ENCODE measurements at places on chromosomes 7 and 10. TPM values are rescaled to one million over a fixed set of nuclear protein-coding genes. Genes with fewer than 3 reads are reported as not detected.
A peak's percentile ranks its signal among the peaks of the same experiment; 100 is the strongest.

DNA sequence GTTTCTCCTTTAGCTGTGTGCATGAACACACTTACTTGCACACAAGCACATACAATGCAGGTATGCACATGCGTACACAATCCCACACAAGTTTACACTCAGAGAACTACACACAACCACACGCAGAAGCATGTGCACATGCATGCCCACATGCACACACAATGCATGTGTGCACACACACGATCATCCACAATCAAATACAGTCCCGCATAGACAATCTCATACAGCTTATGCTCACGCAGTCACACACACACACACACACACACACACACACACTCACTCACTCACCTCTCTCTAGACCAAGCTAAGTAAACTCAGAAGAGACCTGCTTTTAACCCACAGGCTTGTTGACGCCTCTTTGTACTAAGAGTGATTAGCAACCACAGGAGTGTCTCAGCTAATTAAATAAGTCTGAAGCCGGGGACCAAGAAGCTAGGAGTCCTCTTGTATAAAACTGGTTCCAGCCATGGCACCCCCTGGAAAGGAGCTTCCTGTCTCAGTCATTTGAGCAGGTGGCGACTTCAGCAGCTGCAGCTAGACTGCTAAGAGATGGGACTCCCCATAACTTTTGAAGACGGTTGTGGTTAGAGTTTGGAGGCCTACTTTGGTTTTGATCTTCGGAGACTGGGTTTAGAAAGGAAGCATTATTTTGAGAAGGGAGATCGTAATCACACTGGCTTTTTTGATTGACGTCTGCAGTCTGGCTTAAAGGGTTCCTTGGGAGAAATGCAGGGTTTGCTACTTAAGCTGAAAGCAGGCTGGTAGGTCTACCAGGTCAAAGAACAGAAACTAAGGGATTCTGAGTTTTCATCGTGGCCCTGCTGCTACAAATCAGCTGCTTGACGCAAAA, 82.3 kb upstream of the ADRB1 start:
- peak; percentile 83 for DNase-seq

- DNase-seq = peak; percentile 82
Observed at GRCh38 chr10:75187961-75188426, 22.6 kb upstream of the VDAC2 start.

DNA sequence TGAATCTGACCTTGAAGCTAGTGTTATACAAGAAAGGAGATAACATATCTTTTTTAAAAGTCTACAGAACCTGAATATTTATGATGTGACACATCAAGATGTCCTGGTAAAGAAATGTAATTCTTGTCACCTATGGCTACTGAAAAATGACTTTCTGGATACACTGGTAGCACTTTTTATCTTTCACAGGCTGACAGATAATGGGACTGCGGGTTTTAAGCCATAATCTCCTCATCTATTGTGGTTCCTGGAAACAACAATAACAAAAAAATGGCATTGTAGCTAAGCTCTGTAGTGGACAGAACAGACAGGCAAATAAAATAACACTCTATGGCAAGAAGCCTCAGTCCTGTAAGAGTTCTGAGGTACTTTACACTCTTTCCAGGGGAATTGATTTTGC, 31.6 kb upstream of the YAE1 start:
- DNase-seq = no peak

DNA sequence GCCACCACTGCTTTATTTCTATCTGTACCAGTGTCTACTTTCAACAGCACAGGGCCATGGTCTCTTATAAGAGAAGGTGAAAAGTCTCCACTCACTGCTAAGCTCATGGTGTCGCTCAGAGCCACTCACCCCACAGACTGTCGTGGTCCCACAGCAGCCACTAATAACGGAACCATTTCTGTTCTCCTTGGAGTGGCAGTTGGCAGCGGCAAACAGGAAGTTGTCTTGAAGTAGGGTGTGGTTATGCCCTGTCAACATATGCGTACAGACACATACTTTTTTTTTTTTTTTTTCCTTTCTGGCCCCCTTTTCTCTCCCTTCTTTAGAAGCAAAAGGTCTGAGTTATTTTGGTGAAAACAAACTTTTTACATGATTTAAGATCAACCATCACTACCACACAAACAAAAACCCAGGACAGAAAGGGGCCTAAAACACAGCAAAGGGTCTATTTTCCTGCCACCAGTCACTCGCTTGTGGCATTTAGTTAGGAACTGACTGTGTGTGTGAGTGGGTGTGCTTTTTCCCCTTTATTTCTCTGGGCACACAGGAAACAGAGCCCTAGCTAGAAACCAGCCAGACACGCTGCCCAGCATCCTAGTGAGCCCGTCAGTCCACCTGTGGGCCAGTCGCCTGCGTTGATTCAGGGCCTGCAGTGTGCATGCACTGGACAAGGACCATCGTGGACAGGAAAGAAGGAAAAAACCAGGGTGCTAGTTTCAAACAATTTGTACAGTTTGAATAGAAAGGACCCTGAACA, 96.7 kb upstream of the EFCAB10 start:
- DNase-seq = peak; percentile 90

GRCh38 chr7:17320657-17321056, 22.2 kb downstream of the AHR start:
- DNase-seq = no peak

DNA sequence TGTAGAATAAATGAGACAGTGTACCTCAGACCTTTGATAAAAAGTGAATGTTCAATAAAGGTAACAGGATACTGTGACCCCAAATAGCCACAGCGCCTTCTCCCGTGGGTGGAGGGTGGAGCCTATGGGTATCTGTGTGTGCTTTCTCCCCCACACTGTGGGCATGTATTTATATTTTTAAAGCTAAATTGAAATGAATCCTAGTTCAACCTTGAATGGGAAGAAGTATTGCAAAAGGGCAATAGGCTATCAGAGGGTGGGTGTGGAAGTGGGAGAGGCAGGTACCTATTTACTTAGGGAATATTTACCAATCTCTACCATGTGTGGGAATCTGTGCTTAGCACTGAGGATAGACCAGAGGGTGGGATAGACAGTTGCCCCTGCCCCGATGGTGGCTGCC, 68.9 kb downstream of the PFKFB3 start:
- DNase-seq = no peak

DNA sequence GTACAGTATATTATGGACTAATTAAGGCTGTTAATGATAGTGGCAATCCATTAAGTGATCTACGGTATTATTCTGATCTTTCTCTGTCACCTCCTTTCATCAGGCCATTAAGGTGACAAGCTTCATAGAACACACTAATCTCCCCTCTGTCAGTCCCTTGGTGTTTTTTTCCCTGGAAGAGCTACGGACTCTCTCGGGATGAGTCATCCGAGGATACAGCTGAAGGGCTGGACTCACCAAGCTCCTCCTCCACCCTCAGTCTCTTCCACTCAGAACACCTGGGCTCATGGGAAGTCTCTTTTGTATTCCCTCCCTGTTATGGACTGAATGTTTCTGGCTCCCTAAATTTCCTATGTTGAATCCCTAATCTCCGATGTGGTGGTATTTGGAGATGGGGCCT, 69.8 kb upstream of the PLXNA4 start:
- no peak for DNase-seq

GRCh38 chr10:121076776-121077715, 225.9 kb downstream of the WDR11 start:
- DNase-seq = no peak

GRCh38 chr10:31419394-31420063, 100.5 kb downstream of the ZEB1 start:
- DNase-seq = no peak

DNA sequence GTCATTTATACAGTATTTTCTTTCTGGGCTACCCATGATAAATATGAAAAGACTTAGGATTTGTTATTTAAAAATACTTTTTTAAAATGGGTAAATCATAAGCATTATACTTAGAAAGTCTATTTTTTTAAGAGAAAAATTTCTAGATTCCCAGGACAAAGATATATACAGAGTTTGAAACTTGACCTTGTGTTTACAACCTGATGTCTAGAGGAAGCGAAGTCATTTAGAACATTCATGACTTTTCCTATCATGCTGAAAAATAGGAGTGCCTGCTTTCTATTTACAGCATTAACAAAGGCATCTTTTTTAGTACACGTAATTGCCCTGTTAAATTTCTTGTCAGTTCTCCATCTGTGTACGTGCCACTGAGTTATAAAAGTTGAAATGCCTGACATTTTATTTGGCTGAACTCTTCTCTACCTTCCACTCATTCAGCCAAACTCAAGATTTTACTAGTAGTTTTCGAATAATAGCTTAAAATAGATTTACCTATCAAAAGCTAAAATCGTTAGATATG, 23.0 kb downstream of the GNAT3 start:
- no peak for DNase-seq

DNA sequence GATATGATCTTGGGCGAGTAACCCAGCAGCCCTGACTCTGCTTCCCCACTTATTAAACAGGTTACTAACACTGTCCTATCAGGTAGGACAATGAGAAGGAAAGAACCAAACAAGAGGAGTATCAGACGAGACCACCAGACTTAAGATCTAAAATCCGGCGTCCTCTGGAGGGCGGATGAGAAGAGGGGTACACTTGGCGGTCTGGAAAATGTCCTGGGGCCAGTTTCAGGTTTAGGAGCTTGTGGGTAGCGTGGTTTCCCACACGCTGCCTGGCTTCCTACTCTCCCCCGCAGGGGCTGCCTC, 635 bp downstream of the ZNF32 start:
- no peak for DNase-seq

DNA sequence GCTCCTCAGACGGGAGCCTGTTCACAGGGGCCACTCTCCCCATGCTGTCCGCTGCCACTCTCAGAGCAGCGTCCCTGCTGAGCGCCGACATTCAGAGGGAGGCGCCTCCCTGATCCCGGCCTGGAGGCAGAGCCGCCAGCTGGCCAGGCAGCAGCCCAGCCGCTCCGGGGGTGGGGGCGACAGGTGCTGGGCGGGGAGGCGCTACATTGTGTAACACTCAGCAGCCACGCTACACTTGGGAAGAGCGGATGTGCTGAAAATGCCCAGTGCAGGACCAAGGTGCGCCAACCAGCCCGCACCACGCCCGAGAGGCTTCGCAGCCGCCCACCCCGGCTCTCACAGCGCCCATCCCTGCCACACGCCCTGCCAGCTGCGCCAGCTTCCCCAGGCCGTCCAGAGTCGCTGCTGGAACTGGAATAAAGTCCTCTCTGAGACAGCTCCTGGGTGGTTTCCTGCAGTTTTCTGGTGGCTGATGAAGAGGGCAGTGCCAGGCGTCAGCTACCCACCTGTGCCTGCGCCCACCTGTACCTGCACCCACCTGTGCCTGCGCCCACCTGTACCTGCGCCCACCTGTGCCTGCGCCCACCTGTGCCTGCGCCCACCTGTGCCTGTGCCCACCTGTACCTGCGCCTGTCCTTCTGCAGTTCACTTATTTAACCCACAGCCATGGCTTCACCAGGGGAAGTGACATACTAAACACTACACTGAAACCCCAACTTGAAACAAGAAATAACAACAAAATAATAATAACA, 25.7 kb downstream of the STK32C start:
- DNase-seq = no peak

- DNase-seq = no peak
Observed at GRCh38 chr10:88113657-88114272, 250.3 kb downstream of the PTEN start.

- DNase-seq = no peak
Observed at GRCh38 chr10:91616137-91616536, 16.7 kb downstream of the PPP1R3C start.

DNA sequence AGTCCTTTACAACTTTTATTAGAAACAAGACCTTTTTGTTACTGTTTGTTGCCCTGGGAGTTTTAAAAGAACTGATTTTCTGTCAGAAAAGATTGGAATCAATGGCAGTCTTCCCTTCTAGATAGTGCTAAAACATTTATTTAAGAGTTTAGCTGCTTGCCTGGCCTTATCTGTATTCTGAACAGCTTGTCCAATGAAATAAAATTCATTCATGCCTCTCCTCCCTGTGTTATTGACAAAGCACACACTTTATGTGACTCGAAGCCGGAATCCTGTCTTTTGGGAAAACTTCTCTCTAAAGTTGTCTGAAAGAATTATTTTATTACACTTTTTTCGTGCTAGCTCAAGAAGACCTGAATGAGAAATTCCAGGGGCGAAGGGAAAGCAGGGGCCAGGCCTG, 992.5 kb downstream of the TYW1 start:
- no peak for DNase-seq

- no peak for DNase-seq
Observed at GRCh38 chr10:7179536-7179935, 231.3 kb downstream of the SFMBT2 start.

GRCh38 chr10:101617102-101617823, 29.1 kb downstream of the DPCD start:
- no peak for DNase-seq

- DNase-seq = no peak
Observed at GRCh38 chr10:95391164-95391563, 100.4 kb upstream of the PDLIM1 start.

DNA sequence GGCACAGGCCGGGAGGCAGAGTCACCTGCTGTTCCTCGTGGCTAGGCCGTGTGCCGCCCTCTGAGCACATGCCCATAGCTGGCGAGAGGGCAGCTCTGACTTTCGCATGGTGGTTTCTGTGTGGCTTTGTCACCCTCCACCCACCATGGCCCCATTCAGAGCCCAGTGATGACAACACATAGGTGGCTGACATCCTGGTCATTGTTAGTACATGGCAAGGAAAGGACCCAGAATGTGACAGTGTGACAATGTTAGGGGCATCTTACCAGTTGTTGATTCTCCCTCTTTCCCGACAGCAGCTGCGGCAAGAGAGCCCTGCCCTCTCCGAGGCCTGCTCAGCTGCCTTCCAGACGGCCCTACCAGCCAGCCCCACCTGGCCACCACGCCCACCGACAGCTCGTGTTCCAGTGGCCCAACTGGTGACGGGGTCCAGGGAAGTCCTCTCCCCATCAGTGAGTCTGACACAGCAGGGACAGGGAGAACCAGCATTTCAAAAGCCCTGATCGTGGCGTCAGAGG, 52.2 kb downstream of the ZNF467 start:
- no peak for DNase-seq

GRCh38 chr10:2214805-2215204, 477.5 kb upstream of the ADARB2 start:
- DNase-seq = no peak

The CPVL gene
- total RNA-seq = 1.8 TPM

The EEPD1 gene
- 3.3 TPM for total RNA-seq

The ASB15 gene
- total RNA-seq = not detected

The TCAF2 gene
- total RNA-seq = 24.6 TPM

The ZNF479 gene
- total RNA-seq = not detected

The RGS10 gene
- 103 TPM for total RNA-seq

The SFTPA1 gene
- not detected for total RNA-seq

The OR2A25 gene
- total RNA-seq = not detected

The SAMD9L gene
- total RNA-seq = 181 TPM

The FGFBP3 gene
- 1.9 TPM for total RNA-seq

The POU6F2 gene
- 0.32 TPM for total RNA-seq

The TSPAN12 gene
- total RNA-seq = not detected
